ENCODE measurements at places on chromosomes 1 and 21.

DNA sequence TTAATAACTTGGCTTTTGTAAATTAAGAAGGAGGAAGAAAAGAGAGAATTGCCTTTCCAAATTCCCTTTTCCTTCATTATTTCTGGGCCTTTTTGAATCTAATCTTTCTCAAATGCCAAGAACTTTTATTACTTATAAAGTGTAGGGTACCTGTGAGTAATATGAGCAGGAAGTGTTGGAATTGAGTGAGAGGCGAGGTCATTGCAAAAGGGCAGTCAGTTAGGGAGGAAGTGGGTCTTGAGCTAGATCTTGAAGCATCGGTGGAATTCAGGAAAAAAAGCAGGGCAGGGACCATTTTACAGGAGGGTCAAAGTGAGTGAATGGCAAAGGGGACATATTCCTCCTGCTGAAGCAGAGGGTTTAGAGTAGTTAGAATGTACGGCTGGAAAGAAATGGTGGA lies 23.4 kb downstream of the DDI2 start:
- no peak for DNase-seq

- no peak for DNase-seq
Measured at GRCh38 chr1:173479649-173480048, 2.5 kb downstream of the PRDX6 start.

- no peak for DNase-seq
Measured at GRCh38 chr21:36589352-36589971, 109.5 kb upstream of the SIM2 start.

DNA sequence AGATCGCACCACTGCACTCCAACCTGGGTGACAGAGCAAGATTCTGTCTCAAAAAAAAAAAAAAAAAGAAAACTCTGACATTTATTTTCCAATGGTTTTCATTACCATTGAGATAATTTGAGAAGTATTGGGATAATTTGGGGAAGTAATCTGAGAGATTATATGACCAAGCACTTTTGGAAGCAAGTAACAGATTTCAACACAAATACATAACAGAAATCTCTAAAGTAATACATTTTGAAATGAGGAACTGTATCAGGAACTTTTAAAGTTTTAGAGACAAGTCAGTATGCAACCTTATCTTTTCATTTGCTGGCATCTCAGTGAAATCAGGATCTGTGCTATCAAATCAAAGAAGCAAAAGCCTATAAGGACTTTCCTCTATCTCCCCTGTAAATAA lies 25.4 kb upstream of the SLC16A1 start:
- DNase-seq = no peak

GRCh38 chr1:42333662-42334239 lies 1.3 kb downstream of the FOXJ3 start:
- no peak for DNase-seq

- no peak for DNase-seq
Measured at GRCh38 chr1:77156214-77156613, 63.0 kb downstream of the PIGK start.

DNA sequence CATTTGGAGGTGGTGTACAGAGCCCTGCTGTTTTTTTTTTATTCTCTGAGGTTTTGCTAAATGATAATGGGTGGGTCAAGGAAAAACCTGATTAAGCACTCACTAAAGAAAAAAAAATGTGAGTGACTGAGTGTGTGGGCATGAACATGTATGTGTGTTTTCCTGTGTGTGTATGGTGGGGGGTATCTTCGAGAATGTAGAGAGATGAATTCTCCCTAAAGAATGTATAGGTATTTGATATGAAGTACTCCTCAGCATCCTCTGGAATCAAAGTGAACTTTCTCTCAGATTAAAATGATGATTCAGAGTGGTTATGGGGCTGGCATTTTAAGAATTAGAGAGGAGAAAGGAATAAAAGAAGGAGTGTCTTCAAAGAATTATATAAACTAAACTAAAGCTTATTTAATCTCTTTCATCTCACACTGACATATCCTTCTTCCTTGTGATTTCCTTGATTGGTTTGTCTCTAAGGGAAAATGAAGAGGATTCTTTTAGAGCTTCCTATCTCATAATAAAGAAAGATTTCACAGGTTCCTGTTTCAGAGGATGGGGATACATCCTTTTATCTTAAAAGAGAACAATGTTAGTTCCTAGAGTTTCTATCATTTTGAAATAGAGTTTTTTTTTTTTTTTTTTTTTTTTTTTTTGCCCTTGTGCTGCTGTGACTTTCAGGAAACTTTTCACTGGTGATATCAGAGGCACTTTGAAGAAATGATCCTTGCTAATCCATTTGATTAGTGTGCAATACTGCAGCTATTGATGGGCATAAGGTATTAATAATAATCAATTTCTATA lies 23.9 kb downstream of the S1PR1 start:
- DNase-seq = no peak

- DNase-seq = no peak
Measured at GRCh38 chr1:158116311-158117167, 64.2 kb upstream of the CD1D start.

DNA sequence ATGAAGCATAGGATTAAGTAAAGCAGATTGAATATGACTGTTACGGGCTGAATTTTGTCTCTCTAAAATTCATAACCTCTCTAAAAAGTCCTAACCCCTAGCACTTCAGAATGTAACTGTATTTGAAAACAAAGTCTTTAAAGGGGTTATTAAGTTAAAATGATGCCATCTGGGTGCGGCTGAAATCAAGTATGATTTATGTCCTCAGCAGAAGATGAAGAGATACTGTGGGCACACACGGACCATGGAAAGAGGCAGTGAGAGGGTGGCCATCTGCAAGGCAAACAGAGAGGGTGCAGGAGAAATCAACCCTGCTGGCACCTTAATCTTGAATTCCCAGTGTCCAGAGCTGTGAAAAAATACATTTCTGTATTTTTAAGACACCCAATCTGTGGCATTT lies 3.8 kb upstream of the USP25 start:
- no peak for DNase-seq

DNA sequence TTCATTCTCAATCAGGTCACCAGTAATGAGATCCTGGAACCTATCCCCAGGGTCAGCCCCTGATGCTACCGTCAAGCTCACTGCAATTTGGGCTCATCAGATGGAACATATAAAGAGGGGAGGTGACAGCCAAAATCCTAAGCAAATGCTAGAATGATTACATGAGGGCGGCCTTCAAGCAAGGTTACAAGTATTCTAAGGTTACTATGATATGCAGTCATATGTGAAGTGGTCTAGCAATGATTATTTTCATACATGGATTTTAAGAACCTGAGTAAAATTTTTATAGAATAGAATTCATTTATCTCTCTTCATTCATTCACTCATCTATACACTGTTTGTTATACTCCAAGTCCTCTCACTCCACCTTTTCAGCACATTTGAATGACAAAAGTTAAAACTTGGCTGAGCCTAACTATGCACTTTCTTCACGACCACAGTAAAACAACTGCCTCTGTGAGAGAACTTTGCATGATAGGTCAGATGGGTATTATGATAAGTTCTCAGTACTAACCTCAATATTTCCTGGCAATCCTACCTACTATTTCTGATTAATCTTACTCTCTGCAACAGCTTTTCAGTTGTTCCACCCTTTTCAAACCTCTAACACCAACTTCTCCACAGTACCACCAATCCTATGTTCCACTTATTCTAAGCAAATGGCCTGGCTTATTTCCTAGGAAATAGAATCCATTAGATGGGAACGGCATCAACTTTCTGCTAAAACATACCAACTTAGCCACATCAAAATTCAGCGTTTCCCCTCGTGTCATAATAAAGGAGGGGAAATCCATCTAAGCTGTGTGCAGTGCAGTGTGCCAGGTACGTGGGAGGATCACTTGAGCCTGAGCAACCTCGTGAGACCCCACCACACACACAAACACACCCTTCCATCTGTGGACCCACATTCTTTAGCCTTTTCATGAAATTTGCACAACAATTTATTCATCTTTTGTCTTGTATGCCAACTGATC lies 32.0 kb downstream of the LHX9 start:
- peak; percentile 22 for DNase-seq

DNA sequence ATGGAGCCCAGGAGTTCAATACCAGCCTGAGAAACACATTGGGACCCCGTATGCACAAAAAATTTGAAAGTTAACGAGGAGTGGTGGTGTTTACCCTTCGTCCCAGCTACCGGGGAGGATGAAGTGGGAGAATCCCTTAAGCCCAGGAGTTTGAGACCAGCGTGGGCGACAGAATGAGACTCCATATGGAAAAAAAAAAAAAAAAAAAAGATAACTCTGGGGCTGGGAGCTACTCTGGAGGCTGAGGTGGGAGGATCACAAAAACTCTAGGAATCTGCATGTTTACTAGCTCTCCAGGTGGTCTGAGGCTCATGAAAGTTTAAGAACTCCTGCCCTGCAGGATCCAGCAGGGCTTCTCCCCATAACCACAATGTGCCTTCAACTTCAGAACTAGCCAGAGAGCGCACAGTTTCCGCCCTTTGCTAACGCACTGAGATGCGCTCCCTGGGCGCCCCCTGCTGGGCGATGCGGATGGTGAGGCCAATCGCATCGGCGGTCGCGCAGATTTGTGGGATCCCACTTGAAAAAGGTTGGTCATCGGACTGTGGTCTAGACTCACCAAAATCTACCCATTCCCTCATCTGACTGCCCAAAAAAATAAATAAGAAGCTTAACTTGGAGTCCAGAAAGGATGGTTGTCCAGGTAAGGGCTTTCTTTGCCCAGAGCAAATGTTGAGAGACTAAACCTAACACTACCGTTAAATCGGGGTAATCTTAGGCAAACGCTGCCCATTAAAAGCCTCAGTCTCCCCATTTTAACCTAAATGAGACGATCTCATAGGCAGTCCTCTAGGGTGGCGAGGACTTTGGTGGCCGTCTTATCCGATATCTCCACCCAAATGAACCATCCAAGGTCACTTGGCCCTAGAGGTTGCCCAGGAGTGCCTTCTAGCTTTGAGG lies 8.8 kb downstream of the ZNF683 start:
- DNase-seq = peak; percentile 85

GRCh38 chr1:113576271-113576670 lies 183.0 kb downstream of the PHTF1 start:
- DNase-seq = no peak

- no peak for DNase-seq
Measured at GRCh38 chr1:109808703-109809102, 45.0 kb upstream of the EPS8L3 start.

DNA sequence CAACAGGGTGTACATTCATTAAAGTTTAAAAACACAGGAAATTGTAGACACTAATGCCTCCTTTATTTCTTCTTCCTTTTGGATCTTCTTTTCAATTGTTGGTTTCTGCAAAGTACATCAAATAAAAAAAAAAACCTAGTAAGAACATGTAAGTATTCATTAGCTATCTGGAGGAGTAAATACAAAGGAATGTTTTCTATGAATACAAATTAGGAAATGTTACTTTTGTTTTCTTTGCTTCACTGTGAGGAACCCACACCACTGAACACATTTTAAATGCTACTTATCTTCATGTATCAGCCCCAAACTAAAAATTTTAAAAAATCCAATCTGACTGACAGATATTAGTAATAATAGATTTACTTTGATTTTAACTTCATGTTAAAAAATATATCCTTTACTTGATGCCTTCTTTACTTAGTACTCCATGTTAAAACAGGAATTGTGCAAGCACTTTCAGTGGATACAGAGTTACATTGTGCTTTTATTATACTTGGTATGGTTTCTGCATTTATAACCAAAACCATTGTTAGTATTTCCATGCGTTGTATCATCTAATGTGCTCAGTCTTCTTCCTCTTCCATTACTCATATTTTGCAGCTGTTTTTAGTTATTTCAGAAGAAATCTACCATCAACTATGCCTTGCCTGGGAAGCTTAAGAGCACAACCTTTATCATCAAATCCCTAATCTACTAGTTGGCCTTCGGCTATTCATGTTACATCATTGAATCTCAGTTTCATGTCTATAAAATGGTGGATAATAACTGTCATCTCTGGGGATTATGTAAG lies 236.9 kb upstream of the DPYD start:
- no peak for DNase-seq

GRCh38 chr1:200173097-200173618 lies 145.6 kb downstream of the NR5A2 start:
- DNase-seq = no peak

GRCh38 chr1:242140836-242141235 lies 141.9 kb upstream of the MAP1LC3C start:
- DNase-seq = no peak

- DNase-seq = no peak
Measured at GRCh38 chr1:204495078-204495753, 611 bp upstream of the PIK3C2B start.

GRCh38 chr21:46437096-46437498 lies 21.6 kb upstream of the DIP2A start:
- no peak for DNase-seq

DNA sequence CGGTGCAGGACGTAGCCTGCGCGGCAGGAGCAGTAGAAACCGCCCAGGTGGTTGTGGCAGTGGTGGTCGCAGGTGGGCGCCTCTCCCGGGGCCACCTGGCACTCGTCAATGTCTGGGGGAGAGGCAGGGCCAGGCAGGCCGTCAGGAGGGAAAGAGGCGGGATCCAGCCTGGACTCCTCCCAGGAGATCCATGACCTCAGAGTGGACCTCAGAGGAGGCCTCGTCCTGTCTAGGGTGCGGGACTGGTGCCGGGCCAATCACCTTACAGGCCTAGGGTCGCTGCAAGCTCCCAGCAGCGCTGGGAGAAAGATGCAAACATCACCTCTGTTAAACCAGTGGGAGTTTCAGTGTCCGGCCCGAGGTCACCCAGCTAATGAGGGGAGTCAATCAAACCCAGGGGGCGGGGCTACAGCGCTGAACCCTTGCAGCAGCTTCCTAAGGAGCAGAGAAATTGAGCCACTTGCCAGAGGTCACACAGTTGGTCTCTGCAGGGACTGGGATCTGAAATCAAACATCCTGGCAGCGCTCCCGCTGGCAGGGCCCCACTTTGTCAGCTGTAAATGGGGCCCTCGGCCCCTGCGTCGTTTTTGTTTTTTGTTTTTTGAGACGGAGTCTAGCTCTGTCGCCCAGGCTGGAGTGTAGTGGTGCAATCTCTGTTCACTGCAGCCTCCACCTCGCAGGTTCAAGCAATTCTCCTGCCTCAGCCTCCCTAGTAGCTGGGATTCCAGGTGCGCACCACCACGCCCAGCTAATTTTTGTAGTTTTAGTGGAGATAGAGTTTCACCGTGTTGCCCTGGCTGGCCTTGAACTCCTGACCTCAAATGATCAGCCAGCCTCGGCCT lies 1.4 kb downstream of the MASP2 start:
- DNase-seq = no peak

DNA sequence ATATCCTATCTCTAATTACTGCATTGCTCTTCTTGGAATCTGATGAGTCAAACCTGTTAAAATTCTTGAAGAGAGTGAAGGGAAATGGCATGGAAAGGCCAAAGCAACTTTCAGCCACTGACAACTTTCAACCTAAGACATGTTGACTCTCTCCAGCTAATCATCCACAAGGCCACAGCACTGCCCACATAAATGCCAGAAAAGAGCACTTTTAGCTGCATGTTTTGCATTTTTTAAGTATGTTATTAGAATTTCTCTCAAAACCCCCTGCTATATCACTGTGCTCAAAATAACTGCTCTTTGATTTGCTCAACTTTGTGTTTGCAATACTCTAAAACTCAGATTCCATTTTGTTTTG lies 352.5 kb downstream of the ADGRL2 start:
- no peak for DNase-seq

Data from stimulated activated CD4-positive, alpha-beta T cell treated with anti-CD3 and anti-CD28 coated beads, TNF-alpha, amount 100 ng/mL, for 24 hours (primary cell).